Activated CD8-positive, alpha-beta memory T cell treated with anti-CD3 and anti-CD28 coated beads for 24 hours (primary cell): ENCODE measurements at places on chromosomes 12 and 14.

GRCh38 chr14:93780813-93781400 is 7.4 kb downstream of the PRIMA1 start:
- no peak for DNase-seq

DNA sequence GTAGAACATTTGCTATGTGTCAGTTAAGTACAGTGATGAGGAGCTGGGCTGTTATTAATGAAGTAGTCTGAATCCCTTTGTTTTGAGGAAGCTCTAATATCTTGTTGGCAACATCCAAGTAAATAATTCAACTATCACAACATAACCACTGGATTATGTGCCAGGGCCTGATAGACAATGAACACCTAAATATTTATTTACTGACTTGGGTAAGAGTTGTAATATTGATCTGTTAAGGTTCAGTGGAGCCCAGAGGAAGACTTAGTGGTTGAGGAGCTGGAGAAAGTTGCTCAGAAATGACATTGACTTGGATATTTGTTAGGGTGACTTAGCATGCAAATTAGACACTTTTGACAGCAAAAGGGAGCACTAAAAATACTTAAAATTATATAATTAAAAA is 26.8 kb downstream of the DERA start:
- DNase-seq, result no peak

DNA sequence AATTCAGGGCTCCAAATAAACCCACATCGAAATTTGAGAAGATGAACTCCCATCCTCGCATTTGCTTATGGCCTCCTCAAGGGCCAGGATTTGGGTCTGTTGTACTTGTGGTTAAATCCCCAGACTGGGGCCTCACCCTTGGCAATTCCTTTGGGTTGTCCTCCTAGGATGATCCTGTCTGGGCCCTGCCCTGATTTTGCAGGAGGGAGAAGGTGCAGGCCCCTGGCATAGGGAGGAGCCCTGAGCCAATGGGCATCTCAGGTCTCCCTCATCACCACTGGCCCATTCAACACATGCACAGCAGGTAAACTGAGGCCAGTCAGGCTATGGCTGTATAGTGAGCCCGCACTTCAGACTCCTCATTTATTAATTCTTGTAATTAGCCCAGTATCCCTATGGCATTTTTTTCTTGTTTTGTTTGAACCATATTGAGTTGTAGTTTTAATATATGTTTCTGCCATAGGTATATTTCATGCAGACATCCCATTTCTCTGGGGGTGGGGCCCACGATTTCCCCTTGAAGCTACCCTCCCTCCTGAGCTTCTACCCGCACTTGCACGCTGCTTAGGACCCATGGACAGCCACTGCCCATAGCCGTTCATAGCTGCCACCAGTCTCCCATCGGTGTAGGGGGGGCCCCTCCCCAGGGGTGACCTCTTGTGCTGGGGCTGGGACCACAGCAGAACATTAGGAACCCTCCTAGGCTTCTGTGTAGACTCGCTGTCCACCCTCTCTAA is 67.1 kb upstream of the DDX11 start:
- no peak for DNase-seq

GRCh38 chr12:92615703-92616102 is 87.1 kb upstream of the PLEKHG7 start:
- DNase-seq, result no peak

DNA sequence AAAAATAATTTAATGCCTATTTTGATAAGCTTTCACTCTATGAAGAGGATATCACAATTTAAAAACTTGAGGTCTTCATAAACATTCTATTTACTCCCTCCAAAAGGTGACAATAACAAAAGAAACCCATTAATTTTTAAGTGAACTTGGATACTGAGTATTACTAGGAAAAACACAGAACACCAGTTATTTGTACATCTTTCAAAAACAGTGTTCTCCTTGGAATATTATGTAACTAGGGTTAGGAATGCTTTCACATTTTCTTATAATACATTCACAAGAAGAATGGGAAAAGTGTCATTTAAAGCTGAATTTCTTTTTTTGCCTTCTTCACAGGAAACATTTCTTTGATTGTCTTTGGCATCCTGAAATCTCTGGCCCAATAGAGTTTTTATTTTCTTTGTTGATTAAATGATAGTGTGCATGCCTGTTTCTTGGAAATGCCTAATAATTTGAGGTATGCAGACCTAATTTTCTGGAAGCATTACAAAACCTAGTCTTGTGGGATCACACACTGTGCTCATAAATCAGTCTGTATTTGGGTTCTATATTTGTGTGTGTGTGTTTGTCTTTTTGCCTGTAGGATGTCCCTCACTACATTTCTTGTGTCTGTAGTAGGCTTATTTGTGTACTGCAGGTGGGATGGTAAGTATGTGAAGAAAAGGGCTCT is 76.5 kb downstream of the WNK1 start:
- DNase-seq, result no peak

DNA sequence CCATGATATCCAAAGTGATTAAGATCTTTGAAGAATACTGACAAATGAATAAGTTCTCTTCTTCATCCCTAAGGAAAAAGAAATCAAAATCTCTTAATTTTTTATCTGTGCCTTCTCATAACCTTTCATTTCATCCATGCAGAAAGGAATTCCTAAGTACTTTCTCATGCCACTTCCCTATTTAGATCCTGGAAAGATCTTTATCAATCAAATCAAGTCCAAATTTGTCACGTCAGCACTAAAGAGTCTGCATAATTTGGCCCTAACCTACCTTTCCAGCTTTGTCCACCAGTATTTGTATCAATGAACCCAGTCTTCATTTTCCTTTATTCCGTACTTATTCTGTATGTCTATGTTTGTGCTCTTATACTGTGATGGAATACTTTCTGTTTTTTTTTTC is 41.2 kb downstream of the VEZT start:
- no peak for DNase-seq

- no peak for DNase-seq
Observed at GRCh38 chr12:118980407-118981014, 830 bp upstream of the SRRM4 start.

DNA sequence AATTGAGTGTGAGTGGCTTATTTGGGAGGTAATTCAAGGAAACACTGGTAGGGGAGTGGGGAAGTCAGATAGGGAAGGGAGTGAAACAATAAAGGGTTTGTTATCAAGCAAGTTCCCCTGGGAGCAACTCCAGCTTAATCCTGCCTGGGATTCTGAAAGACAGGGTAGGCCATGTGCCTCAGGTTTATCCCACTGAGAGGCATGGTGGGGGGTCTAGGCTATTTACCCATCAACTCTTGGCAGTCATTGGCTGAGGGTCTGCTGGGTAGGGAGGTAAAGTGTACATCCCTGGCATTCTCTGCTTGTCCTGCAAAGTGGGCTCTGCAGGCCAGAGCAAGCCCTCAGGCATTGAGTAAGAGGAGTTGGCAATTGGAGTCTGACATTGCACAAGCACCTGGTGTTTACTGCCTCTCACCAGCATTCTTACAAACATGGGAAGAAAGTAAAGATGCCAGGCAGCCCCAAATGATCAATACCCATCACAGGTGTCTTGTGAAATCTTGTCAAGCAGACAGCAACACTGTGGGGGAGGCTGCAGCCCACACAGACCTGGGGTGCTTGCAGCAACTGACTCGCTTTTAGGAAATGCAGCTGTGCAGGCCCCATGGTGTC is 169.3 kb downstream of the KTN1 start:
- DNase-seq, result no peak
